Stimulated activated CD4-positive, alpha-beta T cell treated with anti-CD3 and anti-CD28 coated beads, Interleukin-4, amount 100 ng/mL, for 48 hours (primary cell): ENCODE measurements at places on chromosomes 11 and 22.

DNA sequence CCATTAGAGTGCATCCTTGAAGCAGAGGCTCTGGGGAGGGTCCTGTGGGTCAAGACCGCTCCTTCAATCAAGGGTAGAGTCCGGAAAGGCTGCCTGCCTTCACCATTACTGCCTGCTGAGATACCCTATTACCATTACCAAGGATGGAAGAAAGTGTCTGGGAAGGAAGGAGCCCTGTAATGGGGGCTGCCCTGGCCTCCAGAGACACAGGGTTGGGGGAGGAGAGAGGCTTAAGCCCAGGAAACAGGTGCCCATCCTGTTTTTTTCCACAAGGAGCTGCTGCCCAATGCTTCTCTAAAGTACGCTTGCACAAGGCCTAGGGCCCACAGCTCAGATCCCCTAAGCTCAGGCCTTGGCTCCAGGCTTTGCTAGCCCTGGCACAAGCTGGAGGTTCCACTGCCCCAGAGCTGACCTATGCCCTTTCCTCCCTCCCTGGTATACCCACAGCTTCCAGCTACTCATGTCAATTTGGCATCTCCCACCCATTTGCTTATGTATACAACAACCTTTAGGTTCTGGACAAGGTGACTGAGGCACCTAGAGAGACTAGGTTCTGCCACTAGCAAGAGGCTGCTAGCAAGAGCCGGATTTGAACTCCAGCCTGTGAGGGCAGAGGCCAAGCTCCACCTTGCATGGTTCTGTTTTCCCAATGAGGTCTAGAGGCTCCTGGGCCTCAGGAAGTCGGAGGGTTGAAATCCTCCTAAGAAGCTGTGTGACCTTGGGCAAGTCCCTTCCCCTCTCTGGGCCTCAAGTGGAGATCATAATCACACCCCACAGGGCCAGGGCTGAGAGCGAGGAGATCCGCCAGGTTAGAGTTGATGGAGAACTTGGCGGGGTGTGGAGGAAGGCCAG lies 1.5 kb upstream of the PLCB3 start:
- no peak for DNase-seq

GRCh38 chr11:116703421-116703820 lies 69.4 kb downstream of the BUD13 start:
- no peak for DNase-seq

GRCh38 chr11:126491092-126491491 lies 135.6 kb downstream of the ST3GAL4 start:
- DNase-seq = no peak

DNA sequence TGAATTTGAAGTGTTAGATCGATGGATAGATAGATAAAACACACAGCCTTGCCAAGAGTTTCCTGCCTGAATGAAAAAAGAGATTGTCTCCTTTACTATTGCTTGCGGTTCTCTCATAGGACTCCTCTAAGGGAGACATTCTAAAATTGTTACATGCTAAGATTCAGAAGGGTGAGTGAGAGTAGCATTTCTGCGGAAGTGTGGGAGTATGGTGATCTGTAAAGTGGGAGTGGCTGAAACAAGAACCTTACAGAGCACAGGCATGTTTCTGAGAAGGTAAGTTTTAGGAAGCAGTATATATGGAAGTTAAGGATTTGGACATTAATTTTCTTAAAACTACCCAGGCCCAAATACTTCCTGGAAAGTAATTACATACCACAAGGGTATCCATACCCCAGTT lies 139.6 kb downstream of the TRIM44 start:
- DNase-seq = no peak

DNA sequence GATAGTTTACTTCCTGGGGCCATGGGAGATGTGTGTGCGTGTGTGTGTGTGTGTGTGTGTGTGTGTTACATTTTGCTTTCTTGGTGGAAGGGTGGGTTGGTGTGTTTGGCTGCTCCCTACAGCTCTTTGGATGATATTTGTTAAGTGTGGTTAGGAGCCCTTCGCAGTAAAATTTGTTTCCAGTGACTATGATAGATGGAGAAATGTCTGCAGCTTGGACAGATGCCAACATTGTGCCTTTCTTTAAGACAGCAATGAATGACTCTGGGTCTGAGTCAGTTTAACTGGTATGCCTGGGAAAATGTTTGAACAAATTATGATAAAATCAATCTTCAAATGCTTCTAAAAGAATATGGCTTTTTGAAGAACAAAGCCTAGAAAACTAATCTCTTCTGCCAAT lies 102.7 kb upstream of the TRPC6 start:
- DNase-seq = no peak

GRCh38 chr22:44365191-44365590 lies 52.4 kb upstream of the SHISAL1 start:
- DNase-seq = no peak

DNA sequence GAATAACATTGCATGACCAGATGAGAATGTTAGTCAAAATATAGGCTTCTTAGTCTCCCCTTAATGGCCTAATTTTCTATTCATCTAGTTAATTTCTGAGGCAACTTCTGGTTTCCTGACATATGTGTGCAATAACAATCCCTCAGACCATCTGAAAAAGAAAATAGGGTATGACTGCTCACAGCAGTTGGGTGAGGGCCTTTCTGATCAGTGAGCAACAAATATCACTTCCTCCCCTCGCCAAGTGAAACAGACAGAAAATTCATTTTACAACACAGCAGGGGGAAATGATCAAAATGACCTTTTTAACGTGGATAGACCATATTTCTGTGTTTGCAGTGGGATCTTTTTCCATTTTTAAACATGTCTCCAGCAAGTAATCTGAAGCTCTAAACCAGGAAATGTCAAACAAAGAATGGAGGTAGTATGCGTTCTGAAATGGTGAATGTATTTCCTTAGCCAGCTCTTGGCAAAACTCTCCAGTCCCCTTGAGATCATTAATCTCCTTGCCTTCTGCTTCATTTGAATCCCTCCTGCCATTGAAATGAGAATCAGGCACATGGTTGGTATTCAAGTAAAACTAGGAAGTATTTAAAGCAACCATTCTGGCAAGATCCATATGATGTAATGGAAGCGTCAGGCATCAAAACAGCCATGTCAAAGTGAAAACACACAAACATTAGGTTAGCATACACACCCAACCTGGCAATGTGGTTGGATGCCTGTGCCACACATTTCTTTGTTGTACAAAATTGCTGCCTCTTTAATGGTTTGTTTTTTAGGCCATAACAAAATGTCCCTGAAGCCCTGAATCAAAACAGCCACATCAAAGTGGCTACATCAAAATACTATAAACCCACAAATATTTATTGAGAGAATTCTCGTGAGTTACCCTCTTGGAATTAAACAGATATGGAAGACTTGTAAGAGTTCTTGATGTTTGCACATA lies 100.1 kb downstream of the SLC1A2 start:
- DNase-seq = no peak

DNA sequence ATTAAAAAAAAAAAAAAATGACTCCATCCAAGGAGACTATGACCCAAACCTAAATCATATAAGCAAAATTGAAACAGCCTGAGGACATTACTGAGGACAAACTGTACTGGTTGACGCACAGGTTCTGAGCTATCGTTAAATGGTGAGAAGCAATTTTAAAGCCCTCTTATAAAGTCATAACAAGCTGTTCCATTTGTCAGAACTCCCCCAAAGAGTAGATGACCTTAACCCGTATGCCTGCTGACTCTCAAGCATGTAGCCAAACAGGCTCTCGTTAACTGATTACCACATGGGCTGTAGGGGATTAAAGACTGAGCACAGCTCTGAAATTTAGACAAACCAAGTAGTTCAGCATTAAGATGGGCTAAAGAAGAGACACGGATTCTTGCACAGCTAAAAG lies 2.2 kb downstream of the CRYAB start:
- DNase-seq = no peak

GRCh38 chr11:92329646-92330045 lies 105.0 kb downstream of the FAT3 start:
- DNase-seq = no peak

DNA sequence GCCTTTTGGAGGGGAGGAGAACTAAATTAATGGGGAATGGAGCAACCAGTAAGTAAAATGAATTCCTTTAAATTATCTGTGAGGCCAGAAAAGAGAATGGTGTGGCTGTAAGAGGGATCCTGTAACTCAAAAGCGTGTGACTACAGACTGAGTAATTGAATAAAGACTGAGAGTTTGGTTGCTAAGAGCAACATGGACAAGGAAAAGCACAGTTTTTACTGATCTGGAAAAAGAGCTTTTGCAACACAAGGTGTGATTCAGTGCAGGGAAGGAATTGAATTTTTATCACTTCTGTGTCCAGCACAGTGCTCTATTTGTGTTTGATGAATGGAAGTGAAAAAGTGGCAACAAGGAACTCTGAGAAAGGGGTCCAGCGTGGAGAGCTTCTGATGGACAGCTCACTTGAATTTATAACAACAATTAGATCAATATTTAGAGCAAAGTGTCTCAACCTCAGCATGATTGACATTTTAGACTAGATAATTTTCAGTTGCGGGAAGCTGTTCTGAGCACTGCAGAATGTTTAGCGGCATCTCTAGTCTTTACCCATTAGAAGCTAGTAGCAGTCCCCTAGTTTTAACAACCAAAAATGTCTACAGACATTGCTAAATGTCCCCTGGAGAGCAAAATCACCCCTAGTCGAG lies 202.8 kb upstream of the BDNF start:
- DNase-seq = no peak

GRCh38 chr11:115652094-115652493 lies 147.9 kb upstream of the CADM1 start:
- no peak for DNase-seq

- no peak for DNase-seq
Measured at GRCh38 chr22:17091851-17092250, 7.1 kb downstream of the IL17RA start.

- no peak for DNase-seq
Measured at GRCh38 chr11:7901319-7901854, 29.7 kb downstream of the OR10A6 start.

- no peak for DNase-seq
Measured at GRCh38 chr11:111019871-111020670, 225.5 kb upstream of the POU2AF2 start.

DNA sequence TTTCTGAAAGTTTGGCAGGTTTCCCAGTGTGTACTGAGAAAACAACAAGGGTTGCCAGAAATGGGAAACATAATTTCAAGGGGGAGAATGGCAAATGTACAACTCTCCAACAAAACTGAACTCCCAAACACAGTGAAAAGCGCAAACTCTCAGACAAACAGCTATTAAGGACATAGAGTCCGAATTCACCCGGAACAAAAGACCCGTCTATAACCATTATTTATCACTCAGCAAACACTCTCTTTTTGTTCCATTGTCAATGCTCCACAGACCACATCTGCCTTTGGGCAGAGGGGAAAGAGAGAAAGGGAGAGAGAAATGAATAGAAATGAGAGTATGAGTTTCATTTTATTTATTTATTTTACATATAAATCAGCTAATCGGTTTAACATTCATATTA lies 21.7 kb downstream of the KIRREL3 start:
- no peak for DNase-seq

DNA sequence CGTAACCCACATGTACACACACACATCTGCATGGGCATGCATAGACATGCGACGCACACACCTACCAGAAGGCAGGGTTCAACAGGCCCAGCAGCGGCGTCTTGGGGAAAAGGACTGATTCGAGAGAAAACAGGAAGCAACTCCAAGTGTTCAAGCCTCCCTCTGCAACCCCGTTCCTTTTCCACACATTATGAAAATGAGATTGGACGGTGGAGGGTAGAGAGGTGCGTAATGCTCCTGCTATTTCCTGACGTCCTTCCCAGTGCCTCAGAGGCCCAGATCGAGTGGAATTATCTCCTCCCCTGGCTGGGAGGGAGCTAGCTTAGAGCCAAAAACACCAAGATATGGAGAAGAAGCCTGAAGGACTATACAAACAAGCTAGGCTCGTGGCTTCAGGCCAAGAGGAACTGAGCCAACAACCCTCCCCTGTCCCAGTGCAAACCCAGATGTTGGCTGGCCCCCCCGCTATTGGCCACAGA lies 289.2 kb downstream of the MN1 start:
- no peak for DNase-seq

DNA sequence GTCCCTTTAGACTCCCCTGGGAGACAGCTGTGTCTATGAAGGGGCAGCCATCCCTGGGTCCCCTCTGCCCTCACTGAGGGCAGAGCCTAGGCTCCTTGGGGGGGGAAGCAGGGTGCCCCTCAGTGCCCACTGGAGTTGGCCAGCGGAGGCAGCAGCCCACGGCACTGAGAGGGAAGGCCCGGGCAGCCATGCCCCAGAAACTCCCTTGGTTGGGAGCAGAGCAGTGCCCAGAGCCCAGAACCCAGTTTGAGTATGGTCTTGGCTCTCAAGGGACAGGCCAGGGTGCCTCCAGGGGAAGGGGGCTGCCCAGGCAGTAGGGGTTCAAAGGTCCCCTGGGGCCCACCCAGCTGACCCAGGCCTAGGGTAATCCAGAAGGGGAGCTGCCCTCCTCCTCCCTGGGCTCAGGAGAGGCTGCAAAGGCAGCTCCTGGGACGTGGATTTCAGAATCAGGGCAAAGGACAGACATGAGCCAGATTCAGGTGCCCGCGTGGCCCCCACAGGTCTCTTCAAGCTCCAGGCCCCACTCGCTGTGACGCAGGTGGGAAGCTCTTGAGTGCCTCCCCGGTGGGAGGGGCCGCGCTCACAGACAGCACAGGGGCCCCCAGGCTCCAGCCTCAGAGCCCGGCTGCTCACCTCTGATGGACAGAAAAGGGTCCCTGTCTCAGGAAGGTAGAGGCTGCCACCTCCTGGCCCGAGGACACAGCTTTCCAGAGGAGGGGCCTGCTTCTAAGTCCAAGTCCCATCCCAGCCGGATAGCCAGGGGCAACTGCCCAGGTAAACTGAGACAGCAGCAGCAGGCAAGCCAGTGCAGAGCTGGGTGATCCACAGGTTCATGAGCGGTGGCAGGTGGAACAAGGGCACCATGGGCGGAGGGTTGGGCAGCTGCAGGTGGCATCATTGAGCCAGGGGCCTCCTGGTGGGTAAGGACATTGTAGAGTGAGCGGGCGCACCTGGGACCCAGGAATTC lies 2.6 kb downstream of the C11orf21 start:
- DNase-seq = no peak

- DNase-seq = no peak
Measured at GRCh38 chr11:39190751-39191150, 2268.7 kb downstream of the LRRC4C start.

- DNase-seq = no peak
Measured at GRCh38 chr11:34309965-34310364, 47.8 kb downstream of the ABTB2 start.

DNA sequence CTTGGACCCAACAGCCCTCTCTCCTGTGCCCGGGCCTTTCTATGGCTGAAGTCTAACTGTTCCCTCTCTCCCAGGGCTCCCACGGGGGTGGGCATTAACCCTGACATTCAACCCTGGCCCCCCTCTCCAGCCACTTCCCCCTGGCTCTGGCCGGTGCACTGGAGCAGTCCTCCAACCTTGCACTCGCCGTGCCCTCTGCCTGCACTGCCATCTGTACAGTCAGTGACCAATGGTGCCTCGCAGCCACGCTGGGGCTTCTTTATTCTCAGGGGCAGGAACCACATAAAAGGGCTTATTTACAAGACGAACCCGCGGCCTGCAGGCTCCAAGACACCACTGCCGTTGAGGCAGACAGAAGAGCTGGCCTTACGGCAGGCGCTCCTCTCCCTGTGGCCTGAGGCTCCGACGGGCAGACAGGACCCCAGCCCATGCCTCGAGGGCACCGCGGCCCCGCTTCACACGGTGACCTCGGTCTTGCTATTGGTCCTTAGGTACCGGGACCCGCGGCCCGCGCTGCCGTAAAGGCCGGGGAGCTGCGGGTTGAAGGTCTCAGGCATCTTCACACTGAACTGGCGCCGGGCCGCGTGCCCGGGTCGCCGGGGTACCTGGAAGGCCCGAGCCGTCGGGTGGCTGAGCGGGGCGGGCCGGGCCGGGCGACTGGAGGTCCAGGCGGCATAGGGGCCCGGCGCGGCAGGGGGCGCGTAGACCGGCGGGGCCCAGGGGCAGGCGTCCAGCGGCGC lies 5.4 kb downstream of the SHISA8 start:
- DNase-seq = no peak
